Cerebellar nuclear complex (tissue), 1 donor: ENCODE measurements at places on chromosomes 4 and X.
A peak's percentile ranks its signal among the peaks of the same experiment; 100 is the strongest.

- no peak for DNase-seq
Observed at GRCh38 chrX:76279007-76279406, 106.1 kb downstream of the PBDC1 start.

DNA sequence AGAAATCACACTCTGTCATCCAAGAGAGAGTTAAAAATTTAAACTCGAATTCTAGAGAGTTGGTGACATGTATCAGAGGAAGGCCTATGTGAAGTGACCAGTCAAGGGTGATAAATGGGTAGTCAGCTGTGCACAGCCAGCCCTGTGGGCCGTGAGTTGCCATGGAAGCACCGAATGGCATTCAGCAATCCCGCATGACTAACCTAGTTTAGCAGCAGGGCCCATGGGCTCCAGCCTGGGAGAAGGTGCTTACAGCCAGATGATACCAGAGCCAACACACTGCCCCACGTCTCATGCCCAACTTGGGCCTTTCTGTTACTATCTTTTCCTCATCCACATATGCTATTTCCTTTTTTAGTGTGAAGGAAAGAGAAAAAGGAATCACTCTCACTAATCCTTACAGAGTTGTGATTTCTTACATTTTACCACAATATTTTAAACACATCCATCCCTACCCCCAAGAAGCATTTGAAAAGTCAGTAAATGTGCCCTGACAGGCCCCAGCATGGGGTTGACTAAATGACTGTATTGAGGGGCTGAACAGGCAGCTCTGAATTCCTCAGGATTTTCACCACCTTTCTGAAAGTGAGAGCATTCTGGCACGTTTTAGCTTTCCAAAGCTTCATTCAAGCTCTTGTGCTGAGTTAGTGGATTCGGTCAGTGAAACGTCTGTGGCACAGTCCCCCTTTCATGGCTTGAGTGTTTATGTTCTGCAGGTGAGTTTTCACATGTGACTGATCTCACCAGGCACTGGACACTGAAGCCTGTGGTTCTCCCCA is 104.2 kb downstream of the AFF1 start:
- peak; percentile 46 for DNase-seq

- DNase-seq = no peak
Observed at GRCh38 chrX:38484607-38485498, 76.5 kb upstream of the TSPAN7 start.

DNA sequence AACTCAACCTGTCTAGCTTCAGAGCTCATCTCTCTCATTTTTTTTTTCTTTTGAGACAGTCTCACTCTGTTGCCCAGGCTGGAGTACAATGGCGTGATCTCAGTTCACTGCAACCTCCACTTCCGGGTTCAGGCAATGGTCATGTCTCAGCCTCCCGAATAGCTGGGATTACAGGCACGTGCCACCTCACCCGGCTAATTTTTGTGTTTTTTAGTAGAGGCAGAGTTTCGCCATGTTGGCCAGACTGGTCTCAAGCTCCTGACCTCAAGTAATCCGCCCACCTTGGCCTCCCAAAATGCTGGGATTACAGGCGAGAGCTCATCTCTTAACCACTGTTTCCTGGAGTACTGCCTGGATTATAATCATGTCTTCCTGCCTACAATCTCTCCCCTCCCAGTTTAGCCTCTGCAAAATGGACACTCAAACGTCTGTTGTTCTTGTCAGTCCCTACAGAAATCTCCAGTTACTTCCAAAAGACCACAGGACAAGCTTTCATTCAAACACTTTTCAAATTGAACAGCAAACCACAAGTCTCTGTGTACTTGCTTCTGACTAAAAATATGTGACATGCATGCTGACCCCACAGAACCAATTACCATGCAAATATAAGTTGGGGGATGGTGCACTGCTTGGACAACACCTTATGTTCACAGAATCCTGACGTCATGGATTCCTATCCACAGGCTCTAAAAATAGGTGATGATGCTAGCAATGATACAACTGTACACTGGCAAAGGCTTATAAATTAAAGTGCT is 137.2 kb downstream of the SH3KBP1 start:
- no peak for DNase-seq

- no peak for DNase-seq
Observed at GRCh38 chrX:136643243-136643642, 4.7 kb upstream of the CD40LG start.

DNA sequence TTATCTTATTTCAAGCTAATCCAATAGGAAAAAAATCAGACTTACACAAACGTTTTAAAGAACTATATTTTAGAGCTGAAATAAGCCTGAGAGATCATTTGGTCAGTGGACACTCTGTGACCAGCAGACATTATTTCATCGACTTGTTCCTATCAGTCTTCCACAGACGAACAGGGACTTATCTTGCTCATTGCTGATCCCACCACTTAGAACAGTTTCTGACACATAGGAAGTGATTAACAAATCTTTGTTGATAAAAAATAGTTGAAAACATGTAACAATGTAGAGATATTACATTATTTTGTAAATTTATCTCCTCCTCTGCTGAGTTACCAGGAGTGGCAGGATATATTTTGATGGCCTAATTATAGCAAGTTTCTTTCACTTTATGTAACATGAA is 65.8 kb downstream of the TAPT1 start:
- DNase-seq = no peak
